ENCODE measurements at places on chromosomes 7 and 10.

- DNase-seq, result no peak
Measured at GRCh38 chr10:33559105-33559504, 224.6 kb upstream of the NRP1 start.

DNA sequence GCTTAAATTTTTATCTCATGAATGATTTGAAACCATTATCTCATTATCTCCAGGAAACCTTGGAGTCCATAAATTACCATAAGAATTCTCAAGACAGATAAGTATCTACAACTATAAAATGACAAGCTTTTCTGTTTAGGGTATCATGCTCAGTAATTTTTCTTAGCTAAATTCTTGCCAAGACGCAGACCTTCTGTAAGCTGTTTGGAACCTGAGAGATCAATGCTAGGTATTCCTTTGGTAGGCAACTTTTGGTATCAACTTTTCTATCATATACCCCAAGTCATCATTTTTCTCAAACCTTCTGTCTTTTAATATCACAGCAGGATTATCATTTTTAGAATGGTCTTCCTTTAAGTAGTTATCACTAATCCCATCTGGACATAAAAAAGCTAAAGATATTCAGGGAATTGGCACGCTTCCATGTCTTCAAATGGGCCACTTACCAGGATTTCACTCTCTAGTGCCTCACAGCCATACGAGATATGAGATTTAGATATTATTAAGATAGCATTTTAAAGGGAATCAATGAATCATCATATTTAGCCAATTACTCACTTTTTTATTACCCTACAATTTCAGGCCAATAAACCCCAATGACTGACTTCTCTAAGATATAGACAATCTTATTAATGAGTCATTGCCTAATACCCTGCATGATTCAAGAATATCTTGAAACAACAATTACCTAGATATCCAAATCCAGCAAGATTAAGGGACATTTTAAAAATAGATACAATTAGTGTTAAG, 544.1 kb downstream of the HTR7 start:
- DNase-seq, result no peak

GRCh38 chr10:35058134-35058533, 32.0 kb downstream of the CUL2 start:
- no peak for DNase-seq

DNA sequence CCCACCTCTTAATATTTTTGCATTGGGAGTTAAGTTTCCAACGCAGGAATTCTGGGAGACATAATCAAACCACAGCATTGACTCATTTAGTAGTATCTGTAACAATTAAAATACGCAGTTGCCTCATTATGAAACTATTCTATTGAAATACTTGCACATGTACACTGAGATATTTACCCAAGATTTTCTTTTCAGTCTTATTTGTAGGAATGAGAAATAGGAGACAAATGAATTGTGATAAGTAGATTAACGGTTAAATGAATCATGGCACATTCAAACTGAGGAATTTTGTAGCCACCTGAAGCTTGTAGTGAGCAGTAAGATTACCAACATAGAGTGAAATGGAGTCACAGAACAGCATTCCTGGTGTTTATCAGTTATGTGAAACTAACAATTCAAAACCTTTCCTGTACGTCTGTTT, 18.1 kb downstream of the RP9 start:
- DNase-seq, result no peak

- no peak for DNase-seq
Measured at GRCh38 chr10:26755443-26755903, 58.0 kb downstream of the PDSS1 start.

DNA sequence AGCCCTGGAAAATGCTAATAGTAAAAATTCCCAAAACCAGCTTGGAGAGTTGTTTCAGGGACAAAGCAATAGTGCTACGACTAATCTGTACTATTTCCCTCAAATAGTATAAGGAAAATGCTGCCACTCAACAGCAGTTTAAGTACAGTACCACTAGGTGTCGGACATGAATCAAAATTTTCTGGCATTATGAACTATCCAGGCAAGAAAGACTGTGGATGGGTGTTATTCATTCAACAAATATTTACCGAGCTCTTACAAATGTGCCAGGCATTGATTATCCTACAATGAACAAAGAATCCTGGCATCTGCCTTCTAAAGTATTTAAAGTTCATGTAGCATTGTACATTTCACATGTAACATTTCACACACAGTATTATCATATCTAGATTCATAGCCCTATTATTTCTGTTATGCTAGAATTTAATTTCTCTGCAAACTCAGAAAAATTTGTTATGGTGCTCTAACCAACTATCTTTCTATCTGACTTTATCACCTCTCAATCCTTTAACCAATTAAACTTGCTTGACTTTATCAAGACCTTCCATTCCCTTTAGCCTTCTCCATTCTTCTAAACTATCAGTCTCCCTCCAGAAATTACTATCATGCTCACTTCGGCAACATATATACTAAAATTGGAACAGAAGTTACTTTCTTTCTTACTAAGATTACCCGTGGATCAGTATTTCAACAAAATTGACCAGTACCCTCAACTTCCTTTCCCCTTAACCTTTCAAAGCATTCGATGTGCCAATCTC, 80.6 kb downstream of the ARHGAP21 start:
- no peak for DNase-seq

DNA sequence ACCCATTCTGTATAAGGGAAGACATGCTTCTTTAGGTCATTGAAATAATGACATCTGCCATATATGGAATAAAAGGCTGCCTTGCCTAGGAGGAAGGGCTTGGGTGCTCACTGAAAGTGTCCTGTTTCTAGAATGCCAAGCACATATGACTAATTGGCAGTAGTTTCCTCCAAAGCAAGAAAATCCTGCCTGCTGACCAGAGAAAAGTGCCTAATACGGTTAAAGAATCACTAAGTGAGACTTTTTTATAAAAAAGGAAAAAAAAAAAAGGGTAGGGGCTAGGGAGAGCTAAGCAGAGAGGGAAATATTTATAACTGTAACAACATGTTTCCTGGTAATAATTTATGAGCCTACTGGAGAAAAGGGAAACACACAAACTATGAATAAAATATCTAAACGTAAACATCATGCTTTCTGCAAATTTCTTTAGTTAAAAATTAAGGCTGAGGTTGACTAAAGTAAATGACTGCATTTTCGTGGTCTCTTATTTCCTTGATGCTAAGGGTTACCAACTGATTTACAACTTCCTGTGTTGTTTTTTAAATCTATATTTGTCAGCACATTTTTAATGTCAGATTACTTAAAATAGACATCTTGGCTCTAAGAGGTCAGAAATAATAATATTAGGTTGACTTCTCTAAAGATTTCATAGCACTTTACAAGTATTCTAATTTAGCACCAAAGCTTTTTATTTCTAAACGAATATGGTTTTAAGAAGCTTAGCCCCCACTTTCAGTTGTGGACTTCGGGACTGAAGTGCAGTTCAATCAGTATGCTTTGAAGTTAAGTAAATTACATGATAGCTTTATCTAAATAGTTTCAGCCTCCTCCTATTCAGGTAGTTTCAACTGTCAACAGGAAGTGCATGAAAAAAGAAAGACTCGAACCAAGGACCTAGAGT, 89.6 kb downstream of the CABCOCO1 start:
- DNase-seq, result no peak

DNA sequence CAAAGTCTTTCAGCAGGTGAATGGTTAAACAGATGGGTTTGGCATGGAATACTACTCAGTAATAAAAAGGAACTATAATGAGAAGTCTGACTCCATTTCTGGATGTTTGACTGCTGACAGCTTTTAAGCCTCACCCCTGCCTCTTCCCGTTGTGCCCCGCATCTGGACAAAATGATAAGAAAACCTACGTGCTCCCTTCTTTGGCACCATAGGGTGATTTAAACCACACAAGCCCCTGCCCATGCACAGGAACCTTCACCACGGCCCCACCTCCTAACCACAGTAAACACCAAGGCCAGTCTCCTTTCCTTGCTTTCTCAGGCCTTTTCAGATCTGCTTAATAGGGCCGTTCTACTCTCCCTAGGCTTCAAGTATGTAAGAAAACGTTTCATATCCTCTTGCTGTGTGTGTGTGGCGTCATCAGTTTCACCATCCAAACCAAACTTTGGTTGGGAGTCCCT, 47.1 kb upstream of the UBN2 start:
- no peak for DNase-seq

DNA sequence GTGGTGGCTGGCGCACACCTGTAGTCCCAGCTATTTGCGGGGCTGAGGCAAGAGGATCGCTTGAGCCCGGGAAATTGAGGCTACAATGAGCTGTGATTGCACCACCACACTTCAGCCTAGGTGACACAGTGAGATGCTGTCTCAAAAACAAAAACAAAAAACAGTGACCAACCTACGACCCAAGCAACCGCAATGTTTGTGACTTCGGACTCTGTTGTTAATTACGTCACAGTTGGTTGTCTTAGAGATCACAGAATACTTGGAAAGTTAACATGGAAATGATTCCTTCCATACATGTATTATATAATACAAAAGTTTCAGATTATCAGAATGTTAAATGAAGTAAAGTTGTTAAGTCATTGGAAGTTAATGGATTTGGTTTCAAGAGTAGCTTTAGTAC, 106.2 kb downstream of the REEP3 start:
- DNase-seq, result no peak

DNA sequence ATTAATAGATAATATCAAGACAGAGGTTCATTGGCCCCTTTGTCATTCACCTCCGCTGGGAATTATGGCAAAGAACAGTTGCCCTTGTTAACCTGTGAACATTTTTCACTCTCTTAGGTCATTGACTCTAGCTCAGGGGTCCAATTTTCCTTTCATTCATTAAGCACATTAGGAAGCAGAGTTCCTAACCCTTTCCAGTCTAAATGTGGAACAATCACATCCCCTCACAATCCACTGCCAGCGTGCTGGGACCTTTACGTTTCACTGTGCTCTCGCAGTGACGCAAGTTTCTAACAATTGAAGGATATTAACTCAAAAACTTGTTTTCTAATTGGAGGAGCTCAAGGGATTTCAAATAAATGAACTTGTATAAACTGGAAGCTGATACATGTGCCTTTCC, 79.3 kb upstream of the MEOX2 start:
- no peak for DNase-seq

DNA sequence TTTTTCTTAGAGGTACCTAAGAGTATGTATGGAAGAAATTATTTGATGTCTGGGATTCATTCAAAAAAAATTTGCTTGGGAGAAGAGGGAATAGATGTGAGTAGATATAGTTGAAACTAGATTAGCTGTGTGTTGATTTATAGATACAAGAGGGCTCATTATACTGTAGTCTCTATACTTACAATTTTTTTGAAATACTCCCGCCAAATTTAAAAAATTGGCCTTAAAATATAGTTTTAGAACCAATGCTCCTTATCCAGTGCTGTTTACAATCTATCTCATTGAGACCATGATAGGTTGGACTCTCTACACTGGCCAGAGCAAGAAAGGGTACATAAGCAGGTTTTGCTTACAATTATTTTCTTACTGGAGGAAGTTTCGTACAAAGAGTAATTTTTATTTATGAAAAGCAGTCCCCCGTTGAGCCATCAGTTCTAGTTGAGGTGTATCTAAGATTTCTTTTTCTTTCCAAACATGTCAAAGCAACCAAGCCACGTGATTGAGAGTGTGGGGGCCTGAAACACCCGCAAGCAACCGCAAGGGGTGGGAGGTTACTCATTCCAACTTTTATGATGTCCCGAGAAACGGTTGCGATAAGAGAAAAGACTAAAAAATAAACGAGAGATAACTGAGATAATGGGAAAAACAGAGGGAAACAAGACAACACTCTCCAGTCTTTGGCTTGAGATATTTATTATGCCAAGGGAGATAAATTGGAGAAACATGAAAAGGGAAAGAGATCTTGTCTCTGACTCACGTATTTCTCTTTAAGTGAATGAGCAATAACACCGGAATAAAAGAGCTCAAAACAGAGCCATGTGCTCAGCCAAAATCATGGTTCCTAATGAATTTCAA, 729.2 kb downstream of the LRMDA start:
- no peak for DNase-seq

- DNase-seq, result no peak
Measured at GRCh38 chr7:143499743-143500348, 22.2 kb downstream of the TAS2R41 start.

GRCh38 chr7:46859963-46860475, 721.9 kb downstream of the TNS3 start:
- DNase-seq, result no peak

GRCh38 chr10:99937630-99938029, 72.1 kb downstream of the DNMBP start:
- DNase-seq, result no peak

- DNase-seq, result no peak
Measured at GRCh38 chr7:152072421-152072820, 46.9 kb downstream of the GALNT11 start.

DNA sequence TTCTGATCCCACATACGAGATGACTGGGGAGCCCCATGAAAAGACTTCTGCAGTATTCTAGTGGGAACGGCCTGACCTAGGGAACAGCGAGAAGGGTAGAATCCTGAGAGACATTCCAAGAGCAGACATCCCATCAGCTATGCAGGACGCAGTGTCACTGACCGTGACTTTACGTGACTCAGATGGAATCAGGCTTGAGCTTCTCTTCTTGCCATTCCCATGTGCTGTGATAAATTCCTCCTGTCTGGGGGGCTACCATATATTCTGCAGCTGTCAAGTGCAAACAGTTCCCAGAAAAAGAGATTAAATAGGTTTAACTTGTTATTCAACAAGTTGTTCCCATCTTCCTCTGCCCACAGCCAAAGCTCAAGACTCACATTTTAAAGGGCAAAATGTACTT, 73.1 kb upstream of the PDE1C start:
- DNase-seq, result no peak

- no peak for DNase-seq
Measured at GRCh38 chr7:46939558-46939957, 642.4 kb downstream of the TNS3 start.

GRCh38 chr7:108330227-108330626, 126.0 kb downstream of the NRCAM start:
- DNase-seq, result no peak

GRCh38 chr7:91784469-91784868, 96.0 kb downstream of the MTERF1 start:
- DNase-seq, result no peak

GRCh38 chr10:10056961-10057360, 960.7 kb upstream of the CELF2 start:
- DNase-seq, result no peak

GRCh38 chr7:125651823-125652528, 722.4 kb upstream of the POT1 start:
- DNase-seq, result no peak

DNA sequence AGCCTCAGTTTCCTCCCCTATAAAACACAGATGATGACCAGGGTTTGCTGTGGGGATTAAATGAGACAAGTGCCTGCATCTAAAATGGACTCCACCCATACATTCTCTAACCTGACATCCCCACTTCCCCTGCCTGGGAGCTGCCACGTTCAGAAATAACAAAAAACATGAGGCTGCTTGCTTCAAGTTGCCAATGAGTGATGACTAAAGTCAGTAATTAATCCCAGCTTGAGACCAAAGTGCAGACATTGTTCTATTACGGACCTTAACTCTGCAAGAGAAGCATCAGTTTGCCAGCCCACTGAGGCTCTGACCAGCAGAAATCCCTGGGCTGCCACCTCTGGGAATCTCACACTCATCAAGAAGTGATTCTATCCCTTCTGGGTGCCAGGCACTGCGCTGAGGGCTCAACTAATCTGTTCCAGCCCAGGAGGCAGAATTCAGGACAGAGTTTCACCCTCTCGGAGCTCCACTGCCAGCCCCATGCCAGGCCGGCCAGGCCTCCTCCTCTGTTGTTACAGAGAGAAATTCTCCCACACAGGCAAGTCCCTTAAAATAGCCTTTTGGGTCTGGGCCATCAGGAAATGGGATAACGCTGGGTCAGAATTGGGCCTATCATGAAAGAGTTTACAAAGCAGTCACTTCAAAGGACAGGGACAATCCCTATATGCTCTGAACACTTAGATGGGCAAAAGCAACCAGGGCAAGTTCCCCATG, 11.4 kb downstream of the SH3PXD2A start:
- DNase-seq, result no peak
